ENCODE measurements at places on chromosomes 12 and 14.

GRCh38 chr12:4273273-4273651, 300 bp upstream of the CCND2 start:
- DNase-seq = no peak

GRCh38 chr14:40694023-40694422, 912.7 kb upstream of the LRFN5 start:
- DNase-seq = no peak

DNA sequence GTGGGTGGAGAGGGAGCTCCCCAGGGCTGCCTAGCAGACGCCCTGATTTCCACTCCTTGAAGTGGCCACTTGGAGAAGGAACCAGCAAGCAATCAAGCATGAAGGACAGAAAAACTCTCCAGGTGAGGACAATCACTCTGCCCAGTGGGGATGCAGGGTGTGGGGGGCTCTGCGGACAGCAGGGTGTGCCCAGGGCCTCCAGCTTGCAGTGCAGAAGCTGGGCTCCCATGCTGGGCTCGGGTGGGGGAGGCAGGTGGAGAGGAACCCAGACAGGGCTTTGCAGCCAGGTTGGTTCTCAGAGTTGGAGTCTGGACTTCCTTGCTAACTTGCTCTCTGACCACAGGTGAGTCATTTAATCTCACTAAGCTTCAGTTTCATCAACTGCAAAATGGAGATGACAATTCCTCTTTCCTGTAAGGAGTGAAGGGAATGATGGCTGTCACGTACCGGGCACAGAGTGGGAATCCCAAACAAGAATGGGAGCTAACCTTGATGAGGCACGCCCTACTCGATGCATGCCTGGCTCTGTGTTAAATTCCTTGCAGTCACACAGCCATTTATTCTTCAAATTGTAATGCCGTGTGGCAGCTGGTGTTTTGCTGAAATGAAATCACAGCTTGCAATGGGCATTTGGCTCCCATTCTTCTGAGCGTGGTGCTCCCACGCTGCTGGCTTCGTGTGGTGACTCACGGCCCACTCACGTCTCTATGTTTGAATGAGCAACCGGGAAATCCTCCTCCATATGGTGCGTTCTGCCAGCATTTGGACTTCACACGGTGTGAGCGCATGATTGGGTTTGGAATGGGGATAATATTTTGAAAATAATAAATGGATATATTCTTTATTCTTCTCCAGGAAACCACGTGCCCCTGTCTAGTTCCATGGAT, 75.2 kb downstream of the PRIMA1 start:
- DNase-seq = no peak

GRCh38 chr14:95185767-95186392, 28.6 kb upstream of the DICER1 start:
- DNase-seq = no peak

DNA sequence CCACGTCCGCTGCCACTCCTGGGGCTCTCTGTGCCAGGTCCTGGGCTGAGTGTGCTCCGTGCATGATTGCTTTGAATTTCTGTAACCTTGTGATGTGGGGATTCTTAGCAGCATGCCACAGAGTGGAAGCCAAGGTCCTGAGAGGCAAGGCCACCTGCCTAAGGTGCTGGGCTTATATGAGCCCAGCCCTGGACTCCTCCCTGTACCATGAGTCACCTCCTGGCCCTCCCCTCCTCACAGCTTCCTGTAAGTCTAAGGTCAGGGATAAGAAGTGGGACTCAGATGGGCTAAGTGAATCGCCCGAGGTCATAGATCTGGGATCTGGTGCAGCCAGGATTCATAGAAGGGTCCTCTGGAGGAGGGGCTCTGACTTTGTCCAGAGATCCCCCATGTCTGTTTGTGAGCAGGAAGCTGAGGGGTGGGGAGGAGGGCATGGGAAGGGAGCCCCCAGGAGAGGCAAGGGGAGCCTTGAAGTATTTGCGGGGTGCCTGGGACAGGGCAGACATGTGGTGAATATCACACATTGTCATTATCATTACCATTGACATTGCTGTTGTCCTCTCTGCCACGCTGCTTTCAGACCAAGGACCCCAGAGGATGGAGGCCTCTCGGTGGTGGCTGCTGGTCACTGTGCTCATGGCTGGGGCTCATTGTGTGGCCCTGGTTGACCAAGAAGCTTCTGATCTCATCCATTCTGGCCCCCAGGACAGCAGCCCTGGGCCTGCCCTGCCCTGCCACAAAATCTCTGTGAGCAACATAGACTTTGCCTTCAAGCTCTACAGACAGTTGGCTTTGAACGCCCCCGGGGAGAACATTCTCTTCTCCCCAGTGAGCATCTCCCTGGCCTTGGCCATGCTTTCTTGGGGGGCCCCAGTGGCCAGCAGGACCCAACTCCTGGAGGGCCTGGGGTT, 28.8 kb downstream of the SERPINA3 start:
- DNase-seq = no peak

- DNase-seq = no peak
Observed at GRCh38 chr14:30456296-30456695, 102.7 kb upstream of the G2E3 start.

DNA sequence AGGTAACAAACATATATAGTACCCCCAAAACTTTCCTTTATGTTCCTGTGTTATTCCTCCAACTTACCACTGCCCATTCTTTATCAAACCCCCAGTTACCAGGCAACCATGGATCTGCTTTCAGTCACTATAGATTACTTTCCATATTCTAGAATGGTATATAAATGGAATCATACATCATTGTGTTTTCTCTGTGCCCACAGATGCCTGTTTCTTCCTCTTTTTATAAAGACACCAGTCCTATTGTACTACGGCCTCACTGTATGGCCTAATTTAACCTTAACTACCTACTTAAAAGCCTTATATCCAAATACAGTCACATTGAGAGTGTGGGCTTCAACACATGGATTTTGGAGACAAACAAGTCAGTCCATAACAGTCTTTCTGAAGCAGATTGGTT, 2.6 kb downstream of the TAS2R14 start:
- no peak for DNase-seq

DNA sequence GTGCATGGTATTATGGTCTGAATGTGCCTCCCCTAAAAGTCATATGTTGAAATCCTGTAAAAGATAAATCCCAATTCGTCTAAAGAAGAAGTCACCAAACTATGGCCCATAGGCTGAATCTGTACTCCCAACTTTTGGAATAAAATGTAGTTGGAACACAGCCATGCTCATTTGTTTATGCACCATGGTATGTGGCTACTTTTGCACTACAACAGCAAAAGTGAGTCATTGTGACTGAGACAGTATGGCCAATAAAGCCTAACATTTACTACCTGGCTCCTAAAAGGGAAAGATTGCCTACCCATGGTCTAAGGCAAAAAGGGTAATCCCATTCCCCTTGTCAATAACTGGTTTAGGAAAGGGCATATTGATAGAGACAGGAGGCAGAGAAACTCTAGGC, 101.8 kb downstream of the LRIG3 start:
- no peak for DNase-seq

GRCh38 chr14:97143011-97143410, 345.8 kb downstream of the VRK1 start:
- DNase-seq = no peak

GRCh38 chr12:48542300-48542928, 17.0 kb downstream of the OR8S1 start:
- peak; percentile 55 for DNase-seq

- DNase-seq = no peak
Observed at GRCh38 chr14:70602254-70602653, 1.8 kb upstream of the MED6 start.

DNA sequence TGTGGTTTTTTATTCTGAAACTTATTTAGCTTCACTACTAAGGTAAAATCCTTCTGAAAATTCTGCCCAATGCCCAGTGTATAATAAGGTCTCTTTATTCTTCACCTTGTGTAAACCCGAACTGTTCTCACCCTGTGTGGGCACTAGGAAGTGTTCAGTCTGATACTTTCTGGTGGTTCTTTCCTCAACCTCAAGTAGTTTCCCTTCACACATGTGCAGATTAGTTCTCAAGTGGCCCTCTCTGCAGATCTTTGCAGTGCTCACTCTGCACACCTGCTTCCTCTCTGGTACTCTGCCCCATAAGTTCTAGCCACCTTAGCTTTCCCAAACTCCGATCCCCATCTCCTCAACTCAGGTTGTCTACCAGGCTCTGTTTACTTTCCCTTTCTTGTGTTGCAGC, 61.6 kb downstream of the RAD51B start:
- DNase-seq = no peak

DNA sequence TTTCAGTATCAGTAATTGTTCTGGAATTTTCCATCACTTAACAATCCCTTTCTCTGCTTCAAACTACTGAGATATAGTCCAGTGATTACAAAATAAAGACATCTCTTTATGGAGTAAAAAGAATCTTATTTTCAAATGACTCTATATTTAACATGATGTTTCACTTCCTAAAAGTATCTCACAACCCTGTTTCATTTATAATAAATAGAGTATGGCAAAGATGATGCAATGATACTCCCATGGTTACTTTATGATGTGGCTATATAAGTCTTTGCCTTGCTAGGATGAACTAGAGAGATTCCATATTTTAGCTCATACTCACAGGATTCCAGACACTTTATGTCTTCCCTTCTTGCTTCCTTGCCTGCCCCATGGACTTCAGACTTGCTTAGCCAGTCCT, 953.5 kb upstream of the MDGA2 start:
- no peak for DNase-seq

DNA sequence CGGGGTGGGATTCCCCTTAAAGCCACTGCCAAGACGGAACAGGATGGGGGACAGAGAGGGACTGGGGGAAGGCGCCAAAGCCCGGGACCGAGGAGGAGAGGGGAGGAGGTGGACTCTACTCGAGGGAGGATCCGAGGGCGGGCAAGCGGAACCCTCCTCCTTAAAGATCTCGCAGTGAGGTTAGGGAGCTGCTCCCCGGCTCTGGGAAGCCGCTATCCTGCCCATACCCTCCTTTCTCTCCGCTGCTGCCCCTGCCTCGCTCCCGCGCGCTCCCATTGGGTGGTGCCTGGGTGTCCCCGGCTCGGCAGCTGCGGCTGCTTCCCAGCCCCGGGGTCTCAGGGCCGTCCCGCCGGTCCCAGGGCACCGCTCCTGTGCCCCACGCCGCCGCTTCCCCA, 16.4 kb downstream of the KRT18 start:
- no peak for DNase-seq

DNA sequence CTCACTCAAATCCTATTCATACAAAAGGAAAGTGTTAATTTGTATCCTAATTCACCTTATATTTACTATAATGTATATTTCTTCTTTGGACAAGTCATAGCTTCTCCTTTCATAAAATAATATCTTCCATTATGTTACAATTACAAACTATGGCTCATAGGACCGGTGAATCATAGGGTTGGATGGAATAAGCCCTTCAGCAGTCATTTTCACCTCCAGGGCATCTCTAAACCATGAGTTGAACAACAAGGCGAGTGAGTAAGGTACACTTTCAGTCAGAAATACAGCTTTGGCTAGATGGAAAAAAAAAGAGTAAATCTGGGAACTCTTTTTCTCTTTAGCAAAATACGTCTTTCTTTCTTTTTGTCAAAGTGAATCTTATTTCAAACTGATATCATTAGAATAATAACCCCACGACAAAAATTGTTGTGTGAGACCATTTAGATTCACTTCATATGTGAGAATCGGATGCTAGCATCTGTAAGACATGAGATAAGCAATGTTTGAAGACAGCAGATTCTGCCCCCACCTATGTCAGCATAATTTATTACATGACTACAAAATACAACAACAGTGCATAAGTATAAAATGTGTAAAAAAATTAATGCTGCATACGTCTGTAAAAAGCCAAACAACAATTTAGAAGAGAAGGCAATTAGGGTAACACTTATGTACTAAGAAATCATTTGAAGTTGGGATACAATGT, 184.4 kb upstream of the SLC38A2 start:
- no peak for DNase-seq

- DNase-seq = no peak
Observed at GRCh38 chr12:34301251-34302130, 279.2 kb downstream of the ALG10 start.

- no peak for DNase-seq
Observed at GRCh38 chr14:26319139-26319864, 278.5 kb downstream of the NOVA1 start.

DNA sequence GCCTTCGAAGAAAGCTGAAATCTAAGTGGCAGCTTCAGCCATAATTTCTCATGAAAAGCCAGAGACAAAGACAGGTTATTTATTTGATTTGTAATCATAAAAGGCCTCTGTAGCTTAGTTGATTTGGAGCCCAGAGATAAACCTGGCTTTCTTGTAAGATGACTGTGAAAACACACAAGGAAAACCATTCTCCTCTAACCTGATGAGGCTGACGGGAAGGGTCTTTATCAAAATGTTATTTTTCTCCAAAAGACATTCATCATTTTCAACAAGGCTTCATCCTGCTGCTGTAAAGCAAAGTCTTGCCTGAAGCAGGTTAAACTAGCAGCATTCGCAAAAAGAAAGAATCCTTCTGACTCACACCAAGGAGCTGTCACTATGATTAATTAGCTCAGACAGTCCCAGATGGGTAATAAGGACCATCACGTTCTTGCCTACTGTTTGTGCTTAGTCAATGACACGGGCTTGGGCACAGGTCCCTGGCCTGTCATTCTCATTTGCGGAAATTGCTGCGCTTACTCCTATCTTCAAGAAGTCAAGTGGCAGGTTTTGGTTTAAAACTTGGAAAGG, 286.6 kb downstream of the C12orf75 start:
- DNase-seq = no peak

DNA sequence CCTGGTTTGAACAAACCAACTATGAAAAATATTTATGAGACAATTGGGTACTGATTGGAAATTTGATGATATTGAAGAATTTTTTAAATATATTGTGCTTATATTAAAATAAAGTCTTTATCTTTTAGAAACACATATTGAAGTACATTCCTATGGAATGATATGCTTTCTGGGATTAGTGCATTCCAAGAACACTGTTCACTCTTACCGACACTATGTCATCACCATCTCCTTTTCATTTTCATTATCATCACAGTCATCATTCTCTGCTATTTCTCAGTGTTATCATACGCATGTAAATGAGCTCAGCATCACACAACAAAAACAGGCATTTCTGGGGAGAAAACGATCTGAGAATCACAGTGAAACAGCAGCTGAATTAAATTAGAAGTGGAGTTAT, 513.3 kb upstream of the CCDC196 start:
- DNase-seq = no peak

All from endothelial cell (in vitro differentiated cells).